ENCODE measurements at places on chromosomes 6 and 20.

GRCh38 chr6:107635057-107635515 is 145.2 kb downstream of the SOBP start:
- DNase-seq, result no peak

GRCh38 chr6:43242908-43243663 is at the start of gene TTBK1:
TSS of gene TTBK1 (plus strand) at chr6:43243481. CDS start at chr6:43246661, 3,180 bp downstream.
- DNase-seq, result no peak

DNA sequence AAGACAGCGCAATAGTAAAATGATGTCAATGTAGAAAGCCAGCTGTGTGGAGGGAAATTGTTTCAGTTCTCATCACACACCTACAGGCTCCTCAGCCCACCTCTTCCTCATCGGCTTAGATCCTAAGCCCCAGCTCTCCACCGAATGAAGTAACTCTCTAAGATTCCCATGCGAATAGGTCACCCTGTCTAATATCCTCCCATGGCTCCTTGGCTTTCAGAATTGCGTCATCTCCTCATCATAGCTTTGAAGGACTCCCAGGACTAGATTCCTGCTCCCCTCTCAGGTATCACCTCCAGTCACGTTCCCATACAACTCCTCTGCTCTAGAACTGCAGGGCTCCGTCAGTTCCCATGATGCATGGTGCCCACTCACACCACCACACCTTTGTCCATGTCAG is 16.2 kb upstream of the SLC22A16 start:
- DNase-seq, result peak; percentile 49

GRCh38 chr6:82076916-82077315 is 170.6 kb downstream of the IBTK start:
- peak; percentile 37 for DNase-seq

GRCh38 chr20:561437-562231 is 18.0 kb upstream of the CSNK2A1 start:
- peak; percentile 43 for DNase-seq

DNA sequence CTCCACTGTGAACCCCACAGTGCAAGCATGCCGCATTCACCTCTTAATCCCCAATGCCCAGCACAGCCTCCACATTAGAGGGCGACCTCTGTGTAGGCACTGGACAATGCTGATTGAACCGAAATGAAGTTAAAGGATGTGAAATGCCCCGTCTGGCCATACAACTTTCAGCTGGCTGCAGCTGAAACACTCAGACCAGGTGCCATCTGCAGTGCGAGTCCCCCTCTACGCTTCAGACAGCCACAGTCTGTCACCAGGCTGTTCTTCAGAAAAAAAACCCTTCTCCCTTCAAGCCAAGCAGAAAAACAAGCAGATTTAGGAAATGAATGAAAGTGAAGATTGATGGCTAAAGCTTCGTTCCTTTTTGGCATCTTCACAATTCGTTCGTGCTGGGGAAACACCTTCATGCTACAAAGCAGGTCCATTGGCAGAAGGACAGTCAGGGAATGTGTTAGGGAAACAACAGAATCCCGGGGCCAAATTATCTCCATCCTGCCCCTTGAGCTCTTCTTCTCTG is 44.7 kb downstream of the TNFAIP3 start:
- DNase-seq, result no peak

- DNase-seq, result no peak
Measured at GRCh38 chr6:105688573-105688972, 285.7 kb upstream of the PREP start.

- peak; percentile 89 for DNase-seq
Measured at GRCh38 chr20:62088258-62089127, 22.8 kb upstream of the TAF4 start.

GRCh38 chr20:50286174-50286511 is 95.5 kb downstream of the CEBPB start:
- no peak for DNase-seq

GRCh38 chr6:45895569-45895968 is 120.1 kb downstream of the CLIC5 start:
- DNase-seq, result no peak

GRCh38 chr6:309947-310346 is 17.7 kb downstream of the DUSP22 start:
- DNase-seq, result no peak

DNA sequence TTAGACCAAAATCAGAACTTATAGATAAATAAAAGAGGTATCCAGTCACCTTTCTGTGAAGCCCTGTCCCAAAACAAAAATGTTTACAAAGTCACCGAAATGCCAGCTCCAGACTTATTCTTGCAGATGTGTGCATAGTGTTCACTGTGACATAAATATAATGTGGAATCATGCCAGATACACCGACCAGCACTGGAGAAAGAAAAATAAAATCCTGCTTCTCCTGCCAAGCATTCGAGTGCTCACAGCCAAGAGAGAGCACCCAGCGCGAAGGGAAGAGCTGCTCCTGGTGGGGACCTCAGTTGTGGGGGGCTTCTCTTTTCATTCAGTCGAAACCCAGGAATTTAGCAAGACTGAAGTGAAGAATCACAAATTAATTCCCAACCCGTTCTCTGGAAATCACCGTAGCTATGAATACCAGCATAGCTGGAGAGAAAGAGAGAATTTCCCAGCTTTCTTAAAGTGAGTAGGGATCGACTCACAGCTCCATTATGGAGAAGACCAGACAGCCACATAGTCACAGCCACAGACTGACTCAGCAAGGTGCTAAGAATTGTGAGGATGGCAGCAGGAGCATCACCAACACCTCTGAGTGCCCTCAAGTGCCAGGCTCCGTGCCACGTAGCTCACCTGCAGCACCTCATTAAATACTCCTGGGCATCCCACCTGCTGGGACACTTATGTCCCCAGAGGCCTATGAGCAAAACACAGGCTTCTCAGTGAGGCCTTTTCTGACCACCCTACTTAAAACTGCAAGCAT is 33.2 kb downstream of the BFSP1 start:
- peak; percentile 13 for DNase-seq

GRCh38 chr6:135953818-135954217 is 102.3 kb downstream of the PDE7B start:
- no peak for DNase-seq

DNA sequence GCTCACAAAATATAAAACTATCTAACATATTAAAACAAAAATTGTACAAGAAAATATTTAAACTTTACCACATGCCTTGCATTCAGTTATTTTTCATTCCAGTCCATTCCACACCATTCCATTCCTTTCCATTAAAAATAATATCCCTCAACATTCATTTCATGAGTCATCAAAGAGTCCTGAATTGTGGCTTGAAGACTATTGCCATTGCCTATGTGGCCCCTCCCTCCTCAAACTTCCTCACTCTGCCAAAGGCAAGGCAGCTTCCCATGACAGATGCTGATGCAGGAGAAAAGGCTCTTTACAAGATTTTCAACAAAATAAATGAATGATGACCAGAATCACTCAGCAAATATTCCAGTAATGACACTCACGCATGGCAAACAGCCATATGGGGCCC is 31.7 kb downstream of the IL20RA start:
- DNase-seq, result peak; percentile 50

- DNase-seq, result peak; percentile 51
Measured at GRCh38 chr6:43575105-43575771, 600 bp downstream of the XPO5 start.

DNA sequence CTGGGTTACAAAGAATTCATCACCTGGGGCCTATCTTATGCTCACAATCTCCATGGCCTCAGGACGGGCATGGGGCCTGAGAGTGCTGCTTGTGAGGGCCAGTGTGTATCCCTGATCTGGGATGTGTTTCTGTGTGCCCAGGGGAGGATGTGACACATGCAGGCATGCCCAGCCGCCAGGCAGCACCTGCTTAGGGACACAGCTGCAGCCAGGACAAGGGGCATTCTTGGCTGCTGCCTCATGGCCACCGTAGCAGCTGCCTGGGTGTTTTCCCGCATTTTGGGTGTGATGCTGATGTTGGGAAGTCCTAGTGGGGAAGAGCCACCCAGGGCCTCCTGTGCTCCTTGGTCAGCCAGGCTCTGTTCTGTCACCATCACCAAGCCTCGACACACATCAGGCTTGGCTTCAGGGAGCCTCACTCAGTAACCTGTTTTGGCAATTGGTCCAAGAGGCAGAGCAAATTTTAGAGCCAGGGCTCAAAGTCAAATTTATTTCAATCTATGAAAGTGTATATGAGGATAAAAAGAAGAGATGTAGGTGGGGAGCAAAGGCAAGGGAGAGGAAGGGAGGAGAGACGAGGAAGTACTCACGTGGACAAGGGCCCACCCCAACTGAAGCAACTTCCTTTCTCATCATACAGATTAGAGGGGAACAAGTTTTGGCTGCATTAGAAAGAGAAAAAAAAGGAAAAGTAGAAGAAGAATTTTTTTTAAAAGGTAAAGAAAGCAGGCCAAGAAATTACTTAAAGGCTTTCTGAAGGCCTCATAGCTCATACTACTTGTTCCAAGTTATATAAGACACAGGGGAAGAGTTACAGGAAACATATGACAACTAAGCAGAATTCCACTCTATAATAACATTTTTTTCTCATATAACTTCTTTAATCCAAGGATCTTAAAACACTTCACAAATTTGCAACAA is 269.9 kb upstream of the SUPT3H start:
- DNase-seq, result no peak

- peak; percentile 88 for DNase-seq
Measured at GRCh38 chr6:112332274-112332673, 14.9 kb upstream of the RFPL4B start.

DNA sequence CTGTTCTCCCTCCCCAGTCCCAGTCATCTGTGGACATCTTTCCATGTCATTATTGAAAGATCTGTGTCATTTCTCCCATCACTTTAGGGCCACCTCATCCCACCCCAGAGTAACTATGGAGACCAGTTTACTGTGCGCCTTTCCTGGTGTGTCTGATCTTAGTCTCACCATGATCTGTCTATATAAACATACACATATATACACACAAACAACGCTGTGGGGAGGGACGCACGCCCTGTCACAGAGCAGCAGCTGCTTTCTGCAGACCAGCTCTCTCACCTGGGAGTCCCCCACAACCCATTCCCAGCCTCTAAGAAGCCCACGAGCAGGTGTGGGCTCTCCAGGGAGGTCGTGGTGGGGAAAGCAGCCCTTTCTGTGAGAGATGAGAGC is 68.1 kb upstream of the TOX2 start:
- no peak for DNase-seq

DNA sequence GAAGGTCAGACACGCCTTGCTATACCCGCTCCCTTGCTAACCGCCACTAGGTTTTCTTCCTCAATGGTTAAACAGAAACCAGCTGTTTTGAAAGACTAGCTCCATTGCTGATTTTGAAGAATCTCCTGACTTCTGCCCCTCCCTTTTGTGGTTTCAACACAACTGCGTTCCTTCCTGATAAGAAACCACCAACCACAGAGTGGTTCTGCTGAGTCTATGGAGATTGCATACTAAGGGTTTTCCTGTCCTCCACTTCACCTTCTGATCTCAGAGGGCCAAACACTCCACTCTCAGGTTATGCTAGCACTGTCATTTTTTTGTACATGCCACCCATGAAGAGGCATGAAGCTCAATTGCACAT is 207.9 kb downstream of the MYLK4 start:
- peak; percentile 41 for DNase-seq

DNA sequence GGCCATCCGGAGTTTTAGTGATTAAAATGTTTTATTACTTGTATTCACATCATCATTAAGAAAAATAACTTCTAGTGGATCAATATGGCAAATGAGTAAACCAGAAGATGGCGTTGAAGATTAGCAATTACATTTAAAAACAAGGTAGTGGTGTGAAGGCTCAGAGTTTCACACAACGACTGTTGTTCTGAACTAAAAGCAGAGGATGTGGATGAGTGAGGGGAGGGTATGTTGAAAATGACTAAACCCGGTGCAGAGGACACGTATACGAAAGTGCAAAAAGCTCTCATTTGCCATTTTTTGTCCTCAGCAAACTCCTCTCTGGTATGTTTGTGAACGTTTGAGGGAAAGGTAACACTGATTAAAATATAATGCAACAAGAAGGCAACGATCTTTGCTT is 1.9 kb upstream of the IRF4 start:
- no peak for DNase-seq

DNA sequence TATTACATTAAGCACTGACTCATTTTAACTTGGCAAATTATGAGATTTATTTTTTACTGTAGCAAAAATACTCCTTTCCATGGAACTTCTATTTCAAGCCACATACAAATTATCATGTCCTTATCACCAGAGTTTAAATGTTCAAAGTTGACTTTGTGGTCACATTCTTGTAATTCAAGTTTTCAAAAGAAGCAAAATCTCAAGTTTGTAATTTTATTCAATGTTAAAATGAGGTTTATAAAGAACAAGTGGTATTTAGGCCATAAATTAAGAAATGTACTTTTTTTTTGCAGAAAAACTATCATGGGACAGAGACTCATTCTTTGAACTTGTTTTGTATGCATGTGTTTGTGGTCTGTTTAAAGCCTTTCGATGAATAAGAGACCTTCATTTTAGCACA is 811.5 kb downstream of the TENT5A start:
- no peak for DNase-seq

DNA sequence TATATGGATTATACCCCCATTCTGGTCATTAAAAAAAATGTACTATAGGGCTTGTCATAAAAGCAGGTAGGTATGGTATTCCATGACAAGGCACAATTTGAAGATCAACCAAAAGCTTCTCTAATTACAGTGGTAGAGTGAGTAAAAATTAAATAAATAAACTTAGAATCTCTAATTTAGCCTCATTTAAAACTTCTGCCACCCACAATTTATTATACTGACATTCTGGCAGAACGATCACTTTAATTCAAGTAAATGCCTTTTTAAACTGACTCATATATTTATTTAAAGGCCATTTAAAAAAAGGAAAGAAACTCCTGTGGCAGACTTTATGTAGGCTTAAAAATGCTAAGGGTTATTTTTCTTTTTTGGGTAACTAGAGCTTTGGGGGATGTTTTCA is 68.3 kb upstream of the PHACTR2 start:
- no peak for DNase-seq

- no peak for DNase-seq
Measured at GRCh38 chr6:1870932-1871331, 261.2 kb downstream of the FOXC1 start.

- DNase-seq, result no peak
Measured at GRCh38 chr20:62236766-62237513, 1.4 kb upstream of the OSBPL2 start.

DNA sequence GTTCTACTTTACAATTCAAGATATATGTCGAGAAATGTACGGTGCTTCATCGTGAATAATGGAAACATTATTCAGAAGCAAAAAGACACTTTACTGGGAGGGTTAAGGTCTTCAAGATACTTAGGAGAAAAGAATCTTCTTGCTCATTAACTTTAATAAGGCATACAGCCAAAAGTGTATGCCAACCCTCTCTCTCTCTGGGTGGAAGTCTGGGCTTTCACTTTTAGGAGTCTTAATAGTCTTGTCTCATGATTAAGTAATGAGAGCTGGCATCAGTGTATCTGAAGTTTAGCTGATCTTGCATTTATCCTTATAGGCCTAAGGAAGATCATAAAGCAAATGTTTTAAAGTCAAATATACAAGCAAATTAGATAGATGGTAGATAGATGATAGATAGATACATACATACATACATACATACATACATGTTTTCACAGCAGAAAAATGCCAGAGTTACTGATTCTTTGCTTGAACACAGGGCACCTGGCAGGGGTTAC is 21.5 kb downstream of the OLIG3 start:
- DNase-seq, result no peak

Measured in foreskin fibroblast (primary cell).